ENCODE measurements at places on chromosomes 1 and 21.

- DNase-seq, result no peak
Observed at GRCh38 chr21:29481081-29481480, 182.4 kb downstream of the BACH1 start.

- no peak for DNase-seq
Observed at GRCh38 chr1:40789342-40789598, 5.7 kb downstream of the KCNQ4 start.

DNA sequence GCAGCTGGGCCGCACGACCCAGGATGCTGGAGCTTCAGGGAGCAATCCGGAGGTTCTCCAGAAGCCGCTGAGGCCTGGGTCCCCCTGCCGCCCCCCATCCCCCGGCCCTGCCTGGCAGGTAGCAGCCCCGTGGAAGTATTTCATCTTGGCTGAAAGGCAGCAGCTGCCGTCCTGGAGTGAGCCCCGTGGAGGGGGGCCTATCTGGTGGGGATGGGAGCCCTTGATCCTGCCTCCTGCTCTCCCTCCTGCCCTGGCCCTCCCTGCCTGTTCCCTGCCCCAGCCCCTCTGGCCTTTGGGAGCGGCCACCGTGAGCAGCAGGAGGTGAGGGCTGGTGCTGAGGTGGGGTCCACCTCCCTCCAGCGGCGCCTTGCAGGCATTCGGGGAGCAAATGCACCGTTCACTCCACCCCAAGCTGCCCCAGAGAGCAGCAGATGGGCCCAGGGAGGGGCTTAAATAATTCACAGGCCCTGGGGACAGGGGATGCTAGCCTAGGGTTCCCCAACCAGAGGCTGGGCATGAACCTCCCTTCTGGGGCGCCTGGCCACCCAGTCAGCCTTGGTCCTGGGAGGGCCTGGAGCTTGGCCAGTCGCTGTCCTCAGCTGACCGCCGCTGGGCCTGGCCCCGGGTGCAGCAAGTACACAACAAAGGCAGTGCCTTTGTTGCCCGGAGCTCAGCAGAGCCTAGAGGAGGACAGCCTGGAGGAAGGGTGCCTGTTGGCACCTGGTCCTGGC is 23.7 kb upstream of the PLCH2 start:
- DNase-seq, result no peak

DNA sequence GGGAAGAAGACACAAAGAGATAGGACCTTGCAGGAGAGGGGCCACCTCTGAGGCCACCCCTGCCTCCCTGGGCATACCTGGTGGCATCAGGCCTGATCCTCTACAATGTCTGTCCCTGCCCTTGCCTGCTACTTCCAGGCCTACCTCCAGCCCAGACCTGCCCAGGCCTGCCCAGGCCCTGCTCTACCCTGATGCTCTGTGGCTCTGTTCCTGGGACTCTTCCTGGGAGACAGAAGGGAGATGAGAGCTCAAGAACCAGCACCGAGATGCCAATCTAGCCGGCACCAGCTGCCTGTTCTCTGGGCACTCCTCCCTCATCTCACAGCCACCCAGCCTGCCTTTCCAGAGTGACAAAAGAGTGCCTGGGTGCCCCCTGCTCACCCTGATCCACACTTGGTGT is 2.7 kb downstream of the CELF3 start:
- no peak for DNase-seq

GRCh38 chr1:53321366-53321765 is 6.5 kb downstream of the LRP8 start:
- no peak for DNase-seq

- no peak for DNase-seq
Observed at GRCh38 chr1:151935154-151935553, 25.8 kb upstream of the THEM4 start.

GRCh38 chr1:62269851-62270495 is 49.3 kb downstream of the KANK4 start:
- DNase-seq, result no peak

GRCh38 chr1:9280015-9280860 is 12.5 kb upstream of the SPSB1 start:
- no peak for DNase-seq

GRCh38 chr1:165073185-165074007 is 283.1 kb downstream of the LMX1A start:
- no peak for DNase-seq

GRCh38 chr1:8878698-8879463 is 395 bp upstream of the ENO1 start:
- DNase-seq, result peak; percentile 99

GRCh38 chr1:3876716-3877115 is 19.4 kb downstream of the DFFB start:
- no peak for DNase-seq

DNA sequence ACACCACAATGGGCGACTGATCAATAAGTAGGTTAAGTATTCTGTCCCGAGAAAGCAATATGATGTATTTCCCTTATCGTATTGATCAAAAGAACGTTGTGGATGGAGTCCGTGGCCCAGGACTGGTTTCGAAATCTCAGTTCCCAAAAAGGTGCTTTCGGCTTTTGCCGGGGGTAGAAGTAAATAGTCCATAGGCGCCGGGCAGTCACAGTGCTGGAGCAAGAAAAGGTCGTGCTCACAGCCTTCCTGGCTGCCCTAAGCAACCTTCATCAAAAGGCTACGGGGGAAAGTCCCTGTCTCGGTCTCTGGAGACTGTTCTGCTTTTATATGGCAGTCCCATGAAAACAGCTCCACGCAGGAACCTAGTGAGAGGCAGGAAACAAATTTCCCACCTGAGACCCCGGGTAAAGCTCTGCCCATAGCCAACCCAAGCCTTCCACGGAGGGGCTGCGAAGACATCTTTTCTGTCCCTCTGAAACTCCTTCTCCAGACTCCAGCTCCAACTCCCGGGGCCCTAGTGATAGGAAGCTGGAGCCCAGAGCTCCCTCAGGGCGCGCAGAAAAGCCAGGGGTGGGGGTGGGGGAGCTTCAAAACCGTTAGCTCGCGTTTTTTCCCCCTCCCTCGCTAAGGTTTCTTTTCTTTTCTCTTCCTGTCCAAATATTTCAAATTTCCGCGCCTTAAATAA is 7.0 kb downstream of the CDKN2C start:
- DNase-seq, result no peak

DNA sequence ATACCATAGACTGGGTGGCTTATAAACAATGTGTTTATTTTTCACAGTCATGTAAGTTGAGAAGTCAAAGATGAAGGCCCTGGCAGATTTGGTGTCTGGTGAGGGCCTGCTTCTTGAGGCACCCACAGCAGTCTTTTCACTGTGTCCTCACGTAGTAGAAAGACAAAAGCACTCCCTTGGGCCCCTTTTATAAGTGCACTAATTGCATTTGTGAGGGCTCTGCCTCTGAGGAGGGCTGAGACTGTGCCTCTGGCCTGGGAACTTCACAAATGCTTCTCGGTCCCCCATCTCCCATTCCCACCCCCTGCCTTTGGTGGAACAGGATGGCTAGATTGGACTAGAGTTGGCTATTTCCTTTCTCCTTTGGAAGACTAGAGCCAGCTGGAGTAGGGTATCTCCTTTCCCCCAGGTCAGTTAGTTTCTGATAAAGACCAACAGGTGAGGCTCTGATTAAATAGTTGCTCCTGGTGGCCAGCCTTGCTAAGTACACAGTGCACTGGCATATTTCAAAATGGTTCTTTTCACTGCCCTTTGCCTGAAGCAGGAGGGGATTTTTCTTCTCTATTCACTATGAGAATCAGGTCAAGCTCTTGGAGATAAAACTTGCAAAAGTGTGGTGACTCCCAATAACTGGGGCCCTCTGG is 82.9 kb downstream of the PLPPR4 start:
- DNase-seq, result no peak

DNA sequence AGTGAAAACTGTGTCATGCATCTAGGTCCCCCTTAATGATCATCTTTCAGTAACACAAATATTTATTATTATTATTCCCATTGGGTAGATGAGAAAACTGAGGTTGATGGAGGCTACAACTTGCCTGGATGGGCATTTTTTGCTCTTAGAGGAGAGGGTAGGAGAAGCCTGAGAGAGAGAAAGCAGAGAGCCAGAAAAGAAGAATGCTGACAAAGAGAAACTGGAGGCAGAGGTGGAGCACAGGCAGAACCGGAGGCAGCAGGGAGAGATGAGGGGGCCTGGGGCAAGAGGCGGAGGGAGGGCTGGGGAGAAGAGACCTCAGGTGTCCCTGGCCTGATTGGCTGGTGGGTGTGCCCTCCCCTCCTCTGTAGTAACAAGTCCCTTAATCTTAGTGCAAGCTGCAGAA is 4.1 kb downstream of the BLACAT1 start:
- no peak for DNase-seq

- no peak for DNase-seq
Observed at GRCh38 chr1:155080312-155081228, 1.9 kb downstream of the EFNA3 start.

DNA sequence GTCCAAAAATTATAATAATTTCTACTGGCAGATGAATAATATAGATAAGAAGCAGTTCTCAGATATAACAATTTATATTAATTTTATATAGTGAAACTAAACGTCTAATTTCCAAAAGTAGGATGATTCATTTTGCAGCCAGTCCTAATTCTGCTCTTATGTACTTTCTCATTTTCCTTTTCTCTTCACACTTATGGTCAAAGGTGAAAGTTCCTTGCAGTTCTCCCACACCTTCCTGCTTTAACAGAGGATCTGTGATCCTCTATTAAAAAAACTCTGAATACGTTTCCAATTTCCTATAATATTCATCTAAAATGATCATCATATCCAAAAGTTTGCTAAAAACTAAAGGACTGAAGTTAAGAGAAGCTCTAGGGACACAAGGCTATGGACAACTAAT is 78.5 kb downstream of the KIFAP3 start:
- DNase-seq, result no peak

DNA sequence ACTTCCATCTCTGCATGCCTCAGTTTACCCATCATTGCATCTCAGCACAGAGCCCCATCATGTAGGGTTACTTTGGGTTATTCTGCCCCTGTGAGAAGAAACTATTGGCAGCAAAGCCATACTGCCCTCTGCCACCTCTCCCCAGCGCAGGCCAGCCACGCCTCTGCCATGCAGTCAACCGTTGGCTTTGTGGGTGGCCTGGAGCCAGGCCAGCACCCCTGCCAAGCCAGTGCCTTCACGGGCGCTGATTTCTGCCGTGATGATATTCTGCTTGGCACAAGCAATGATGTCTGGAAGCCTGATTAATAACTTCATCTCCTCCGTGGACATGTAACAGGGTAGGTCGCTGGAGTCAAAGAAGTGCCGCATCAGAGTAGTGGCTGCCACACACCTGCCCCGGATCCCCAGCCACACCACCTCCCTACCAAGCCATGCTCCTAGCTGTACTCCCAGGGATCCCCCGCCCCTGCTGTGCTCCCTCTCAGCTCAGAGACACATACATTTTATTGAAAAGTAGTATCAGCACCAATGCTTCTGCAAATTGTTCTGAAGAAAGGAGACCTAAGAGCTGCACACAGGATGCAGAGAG is 15.0 kb upstream of the CEP85 start:
- no peak for DNase-seq

- DNase-seq, result no peak
Observed at GRCh38 chr1:63523738-63524137, 413 bp downstream of the EFCAB7 start.

- no peak for DNase-seq
Observed at GRCh38 chr1:19220080-19220846, 10.2 kb upstream of the UBR4 start.

- DNase-seq, result no peak
Observed at GRCh38 chr1:244901400-244902015, 37.2 kb upstream of the HNRNPU start.

GRCh38 chr1:59498640-59499039 is 201.7 kb downstream of the FGGY start:
- DNase-seq, result no peak

DNA sequence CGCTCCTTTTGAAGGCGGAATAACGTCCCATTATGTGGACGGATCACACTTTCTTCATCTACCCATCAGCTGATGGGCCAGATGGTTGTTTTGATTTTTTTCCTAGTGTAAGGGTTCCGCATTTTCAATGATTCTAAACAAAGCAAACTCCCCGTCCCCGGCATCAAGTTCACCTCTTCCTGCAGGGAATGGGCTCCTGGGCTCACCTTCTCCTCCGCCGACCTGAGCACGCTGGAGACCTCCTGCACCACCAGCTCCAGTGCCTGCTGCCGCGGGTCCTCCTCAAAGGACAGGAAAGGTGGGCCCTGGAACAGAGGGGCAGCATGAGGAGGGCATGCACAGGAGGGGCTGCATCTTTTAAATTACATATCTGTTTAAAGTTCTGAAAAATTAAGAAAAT is 11.9 kb downstream of the C2CD2 start:
- DNase-seq, result no peak

DNA sequence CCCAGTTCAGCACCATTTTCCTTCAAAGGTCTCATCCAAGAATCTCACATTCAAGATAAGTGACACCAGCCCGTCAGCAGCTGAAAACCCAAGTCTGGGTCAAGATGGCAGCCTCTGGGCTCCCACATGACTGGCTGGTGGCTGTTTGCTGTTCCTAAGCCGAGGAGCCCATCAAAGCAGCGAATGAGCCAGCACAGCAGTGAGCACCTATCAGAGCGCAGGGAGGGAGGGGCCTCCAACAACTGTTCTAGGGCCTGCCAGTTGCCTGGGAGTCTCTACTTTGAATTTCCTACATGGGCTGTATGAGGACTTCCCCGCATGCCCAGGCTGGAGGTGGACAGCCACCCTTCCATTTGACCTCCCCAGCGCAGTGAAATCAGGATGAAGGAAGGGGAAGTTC is 102.7 kb downstream of the ADARB1 start:
- DNase-seq, result no peak

- peak; percentile 85 for DNase-seq
Observed at GRCh38 chr1:37994886-37995566, 5.2 kb upstream of the SF3A3 start.

DNA sequence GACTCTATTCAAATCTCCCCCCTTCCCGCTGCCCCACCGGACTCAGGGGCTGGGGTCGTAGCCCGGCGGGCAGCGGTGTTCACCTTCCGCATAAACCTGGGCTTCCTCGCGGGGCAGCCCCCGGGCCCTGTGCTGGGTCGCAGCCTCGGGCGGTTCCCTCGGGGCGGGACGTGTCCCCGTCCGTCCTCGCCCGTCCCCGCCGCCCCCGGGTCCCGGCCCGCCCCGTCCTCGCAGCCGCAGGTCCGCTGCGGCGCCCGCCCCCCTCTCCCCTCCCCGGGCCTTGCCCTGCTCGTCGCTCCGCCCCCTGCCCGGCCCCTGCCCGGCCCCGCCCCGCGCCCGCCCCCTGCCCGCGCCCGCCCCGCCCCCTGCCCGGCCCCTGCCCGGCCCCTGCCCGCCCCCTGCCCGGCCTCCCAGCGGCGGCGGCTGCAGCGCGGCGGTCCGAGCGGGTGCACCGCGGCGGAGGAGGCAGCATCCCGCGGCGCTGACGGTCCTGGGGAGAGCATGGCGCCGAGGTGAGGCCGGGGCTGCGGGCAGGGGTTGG is at the start of gene COL18A1:
Gene COL18A1 (plus strand): TSS at position 436 of the 541 bp plus-strand sequence. CDS start 66 bp downstream, at position 502.
- DNase-seq, result no peak

DNA sequence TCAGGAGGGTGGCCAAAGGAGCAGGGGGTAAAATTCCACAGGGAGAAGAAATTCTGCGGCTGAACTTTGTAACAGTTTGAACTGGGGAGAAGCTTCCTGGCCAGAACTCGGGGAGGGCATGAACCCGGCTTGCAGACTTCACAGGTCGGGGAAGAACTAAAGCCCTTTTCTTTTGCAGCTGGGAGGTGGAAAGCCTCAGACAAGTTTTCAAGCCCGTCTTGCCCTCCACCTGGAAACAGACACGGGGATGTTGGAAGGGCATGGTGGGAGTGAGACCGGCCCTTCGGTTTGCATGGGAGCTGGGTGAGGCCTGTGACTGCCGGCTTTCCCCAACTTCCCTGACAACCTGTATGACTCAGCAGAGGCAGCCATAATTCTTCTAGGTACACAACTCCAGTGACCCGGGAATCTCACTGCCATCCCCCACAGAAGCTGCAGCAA is 11.3 kb downstream of the THEM4 start:
- DNase-seq, result no peak
